ENCODE measurements at places on chromosomes 5 and 9. TPM values are rescaled to one million over a fixed set of nuclear protein-coding genes. Genes with fewer than 3 reads are reported as not detected.

DNA sequence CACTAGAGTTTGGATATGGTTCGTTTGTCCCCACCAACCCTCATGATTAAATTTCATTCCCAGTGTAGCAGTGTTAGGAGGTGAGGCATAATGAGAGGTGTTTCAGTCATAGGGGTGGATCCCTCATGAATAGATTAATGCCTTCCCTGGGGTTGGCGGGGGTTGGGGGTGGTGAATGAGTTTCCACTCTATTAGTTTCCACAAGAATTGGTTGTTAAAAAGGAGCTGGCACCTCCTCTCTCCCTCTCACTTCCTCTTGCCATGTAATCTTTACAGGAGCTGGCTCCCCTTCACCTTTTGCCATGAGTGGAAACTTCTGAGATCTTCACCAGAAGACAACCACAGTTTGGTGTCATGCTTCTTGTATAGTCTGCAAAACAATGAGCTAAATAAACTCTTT, 333.7 kb downstream of the ENC1 start:
- H3K4me1 ChIP-seq = no peaks in the 10 kb centered on the region
- H3K27me3 ChIP-seq = no peaks in the 10 kb centered on the region
- DNase-seq = no peak
- H3K36me3 ChIP-seq = no peaks in the 10 kb centered on the region

GRCh38 chr5:168117469-168117868, 174.0 kb upstream of the WWC1 start:
- H3K4me1 ChIP-seq = no peaks in the 10 kb centered on the region
- no peak overlapping the region for H3K4me3 ChIP-seq
- H3K27ac ChIP-seq = no peak overlapping the region
- no peak for DNase-seq
- H3K36me3 ChIP-seq = no peaks in the 10 kb centered on the region

The OR1N2 gene
- not detected for total RNA-seq

- H3K36me3 ChIP-seq = no peaks in the 10 kb centered on the region
- H3K4me1 ChIP-seq = no peaks in the 10 kb centered on the region
- H3K27me3 ChIP-seq = no peaks in the 10 kb centered on the region
- no peak overlapping the region for H3K4me3 ChIP-seq
- no peak for DNase-seq
Observed at GRCh38 chr9:113223963-113224362, 2.6 kb downstream of the SLC31A1 start.

GRCh38 chr5:153629027-153629895, 138.8 kb downstream of the GRIA1 start:
- H3K4me1 ChIP-seq = peaks cover 9% of the 10 kb centered on the region
- H3K27ac ChIP-seq = no peak overlapping the region
- DNase-seq = peak; percentile 82

- no peaks in the 10 kb centered on the region for H3K27me3 ChIP-seq
- H3K36me3 ChIP-seq = no peaks in the 10 kb centered on the region
- no peak for DNase-seq
- H3K4me3 ChIP-seq = no peak overlapping the region
- H3K27ac ChIP-seq = no peak overlapping the region
Observed at GRCh38 chr5:13780081-13780480, 164.4 kb downstream of the DNAH5 start.

The IL4 gene
- total RNA-seq = not detected

DNA sequence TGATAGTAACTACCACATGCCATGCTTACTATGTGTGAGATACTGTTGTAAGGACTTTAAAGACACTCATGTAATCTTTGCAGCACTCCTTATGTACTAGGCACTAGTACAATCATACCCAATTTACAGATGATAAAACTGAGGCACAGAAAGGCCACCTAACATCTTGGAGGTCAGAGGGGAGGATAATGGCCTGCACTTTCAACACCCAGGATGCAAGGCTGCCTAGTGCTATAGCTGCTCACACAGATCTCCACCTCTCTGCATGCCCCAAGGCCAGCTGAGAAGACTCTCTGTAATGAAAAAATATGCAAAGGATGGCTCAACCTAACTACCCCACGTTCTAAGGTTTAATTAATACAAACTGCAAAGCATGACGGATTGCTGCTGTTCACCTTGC, 57.2 kb downstream of the GNAQ start:
- H3K27ac ChIP-seq = no peak overlapping the region
- H3K36me3 ChIP-seq = no peaks in the 10 kb centered on the region
- no peaks in the 10 kb centered on the region for H3K27me3 ChIP-seq

The IPO11 gene
- total RNA-seq = 41.2 TPM

GRCh38 chr9:133645021-133645765, 9.0 kb downstream of the DBH start:
- H3K4me3 ChIP-seq = no peak overlapping the region
- no peaks in the 10 kb centered on the region for H3K27me3 ChIP-seq
- no peak for DNase-seq
- H3K4me1 ChIP-seq = no peaks in the 10 kb centered on the region
- no peaks in the 10 kb centered on the region for H3K36me3 ChIP-seq

The TAF11L2 gene
- total RNA-seq = not detected

DNA sequence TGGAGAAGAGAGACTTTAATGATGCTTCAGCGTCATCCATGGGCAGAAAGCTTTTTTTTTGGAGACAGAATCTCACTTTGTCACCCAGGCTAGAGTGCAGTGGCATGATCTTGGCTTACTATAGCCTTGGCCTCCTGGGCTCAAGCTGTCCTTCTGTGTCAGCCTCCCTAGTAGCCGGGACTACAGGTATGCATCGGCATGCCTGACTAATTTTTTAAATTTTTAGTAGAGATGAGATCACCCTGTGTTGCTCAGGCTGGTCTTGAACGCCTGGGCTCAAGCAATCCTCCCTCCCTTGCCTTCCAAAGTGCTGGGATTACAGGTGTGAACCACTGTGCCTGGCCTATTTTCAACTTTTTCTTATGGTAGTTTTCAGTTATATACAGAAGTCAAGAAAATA, 23.2 kb downstream of the SPIN1 start:
- no peak for DNase-seq
- peaks cover 3% of the 10 kb centered on the region for H3K4me1 ChIP-seq
- H3K4me3 ChIP-seq = no peak overlapping the region
- H3K27ac ChIP-seq = no peak overlapping the region
- no peaks in the 10 kb centered on the region for H3K27me3 ChIP-seq

The MARCOL gene
- not detected for total RNA-seq

GRCh38 chr5:177302354-177303110, 987 bp downstream of the RAB24 start:
- no peaks in the 10 kb centered on the region for H3K4me1 ChIP-seq
- H3K36me3 ChIP-seq = peaks cover 6% of the 10 kb centered on the region
- peak; percentile 76 for DNase-seq
- H3K4me3 ChIP-seq = peak overlapping the region; percentile 73

Measured in aorta (tissue), 5 donors.